RPMI8226 (cell line): ENCODE measurements at places on chromosomes 2 and 18.

DNA sequence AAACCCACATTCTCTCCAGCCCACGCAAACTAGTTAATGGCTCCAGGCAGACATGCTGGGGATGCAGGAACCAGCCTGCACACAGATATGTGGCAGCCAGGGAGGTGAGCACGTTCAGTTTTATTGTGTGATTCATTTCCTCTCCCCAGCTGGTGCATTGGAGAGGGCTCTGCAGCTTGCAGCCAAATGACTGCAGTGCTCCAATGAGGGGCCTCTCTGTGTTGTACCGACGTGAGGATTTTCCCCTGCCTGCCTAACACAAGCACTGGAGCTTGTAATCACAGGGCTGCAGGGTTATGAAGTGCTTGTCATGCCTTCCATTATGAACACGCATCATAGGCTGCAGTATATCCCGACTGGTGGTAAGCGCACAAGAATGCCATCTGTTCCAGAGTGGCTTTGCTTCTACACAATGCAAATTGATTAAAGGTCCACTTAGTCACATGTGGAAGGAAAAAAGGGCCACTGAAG, 92.3 kb upstream of the THUMPD2 start:
- no peak for DNase-seq

GRCh38 chr2:74373985-74374384, 6.1 kb downstream of the DCTN1 start:
- DNase-seq, result no peak

GRCh38 chr18:48711651-48712486, 173.0 kb downstream of the CTIF start:
- peak; percentile 59 for DNase-seq

- DNase-seq, result no peak
These were observed 9.7 kb upstream of the SFXN5 start for GRCh38 chr2:73081181-73081671.

DNA sequence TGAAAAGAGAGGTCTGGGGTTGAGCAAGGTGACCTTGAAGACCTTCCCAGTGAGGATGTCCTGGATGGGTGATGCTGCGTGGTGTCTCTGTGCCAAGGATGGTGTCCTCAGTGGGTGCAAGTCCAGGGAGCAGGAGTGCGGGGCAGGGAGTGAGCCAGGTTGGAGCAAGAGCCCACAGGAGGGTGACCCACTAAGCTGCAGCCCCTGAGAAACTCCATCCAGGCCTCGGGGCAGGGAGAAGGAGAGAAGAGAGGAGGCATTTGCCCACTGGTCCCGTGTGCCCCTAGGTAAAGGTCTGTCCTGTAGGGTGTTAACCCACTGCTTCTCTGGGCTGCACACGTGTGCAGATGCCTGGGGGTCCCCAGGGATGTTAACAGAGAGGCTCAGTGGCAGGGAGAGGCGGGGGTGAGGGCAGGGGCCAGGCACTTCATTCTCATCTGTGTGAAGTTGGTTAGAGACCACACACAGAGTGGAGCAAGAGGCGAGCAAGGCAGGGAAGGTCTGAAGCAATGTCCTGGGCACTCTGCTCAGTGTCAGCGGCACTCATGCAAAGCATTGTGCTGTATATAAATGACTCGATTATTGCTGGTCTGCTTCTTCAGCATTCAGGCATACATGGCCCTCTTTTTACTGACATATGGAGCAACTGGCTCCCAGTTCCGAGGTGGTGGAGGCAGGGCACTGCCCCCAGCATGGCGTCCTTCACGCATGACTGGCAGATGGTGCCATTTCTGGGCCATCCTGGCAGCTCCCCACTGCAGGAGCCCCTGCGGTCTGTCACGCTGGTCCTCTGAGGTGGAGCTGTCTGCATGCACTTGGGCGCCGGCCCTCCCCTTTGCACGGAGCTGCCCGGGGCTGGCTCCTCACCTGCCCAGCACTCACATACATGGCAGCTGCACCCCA, 117.2 kb upstream of the HS6ST1 start:
- DNase-seq, result no peak

- no peak for DNase-seq
These were observed 342.8 kb downstream of the SETBP1 start for GRCh38 chr18:45023519-45023918.

DNA sequence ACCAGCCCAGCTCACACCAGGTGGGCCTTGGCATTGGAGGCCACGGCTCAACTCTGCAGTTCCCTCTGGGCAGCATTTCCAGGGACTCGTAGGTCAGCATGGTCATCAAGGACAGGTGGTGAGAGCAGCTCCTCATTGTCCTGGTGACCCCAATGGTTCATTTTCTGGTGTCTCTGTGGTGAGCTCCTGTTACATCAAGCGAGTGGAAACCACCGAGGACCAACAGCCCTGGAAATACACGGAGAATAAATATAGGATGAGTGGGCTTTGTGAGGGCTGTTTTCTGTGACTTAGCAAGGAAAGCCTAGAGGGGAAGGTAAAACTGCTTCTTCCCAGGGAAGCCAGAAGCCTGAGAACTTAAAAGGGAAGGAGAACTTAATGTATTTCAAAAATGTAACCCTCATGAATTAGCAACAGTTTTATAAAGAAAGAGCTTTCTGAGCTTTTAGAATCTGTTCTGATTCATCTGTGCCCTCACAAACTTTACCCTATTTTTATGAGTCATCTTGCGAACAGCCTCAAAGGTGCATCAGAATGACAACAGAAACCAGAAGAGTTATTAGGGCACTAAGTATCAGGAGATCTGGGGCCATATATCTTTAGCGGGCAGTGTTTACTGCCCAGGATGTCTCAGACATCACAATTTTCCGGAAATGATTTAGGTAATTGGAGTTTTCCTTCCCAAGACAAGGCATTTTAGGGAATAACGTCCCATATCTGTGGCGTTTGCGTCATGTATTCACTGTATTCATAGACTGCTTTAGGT, 18.7 kb downstream of the C2orf92 start:
- DNase-seq, result no peak

DNA sequence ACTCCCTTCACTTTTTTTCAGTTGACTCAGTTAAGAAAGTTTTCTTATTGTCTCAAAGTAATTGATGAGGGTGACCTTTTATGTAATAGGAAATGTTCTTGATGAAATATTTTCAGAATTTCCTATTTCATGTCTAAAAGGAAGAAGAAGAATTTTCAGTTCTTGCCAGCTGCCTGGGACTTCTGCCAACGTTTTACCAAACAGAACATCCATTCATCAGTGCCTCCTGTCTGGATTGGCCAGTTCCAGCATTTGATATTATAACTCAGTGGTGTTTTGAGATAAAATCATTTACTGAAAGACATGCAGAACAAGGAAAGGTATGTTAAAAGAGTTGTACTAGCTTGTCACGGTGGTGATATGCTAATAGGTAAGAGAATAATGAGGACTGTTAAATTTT, 104.7 kb upstream of the MYO3B start:
- no peak for DNase-seq

GRCh38 chr2:105321875-105322646, 7.5 kb downstream of the TGFBRAP1 start:
- no peak for DNase-seq

DNA sequence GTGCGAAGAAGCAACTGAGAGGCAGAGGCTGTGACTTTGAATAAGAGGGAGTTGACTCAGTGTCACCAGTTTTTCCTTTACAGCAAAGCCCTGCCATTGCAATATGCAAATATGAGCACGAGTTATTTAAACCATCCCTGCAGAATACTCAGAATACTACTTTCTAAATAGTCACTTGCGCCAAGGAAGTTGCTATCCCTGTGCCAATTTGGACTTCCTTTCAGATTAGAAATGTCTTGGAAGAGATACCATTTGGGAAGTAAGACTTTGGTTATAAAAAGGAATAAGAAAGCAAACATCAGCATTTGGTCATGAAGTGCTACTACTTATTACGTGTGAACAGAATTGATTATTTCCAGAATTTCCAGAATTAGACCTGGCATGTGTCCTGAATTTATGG, 151.8 kb upstream of the MYT1L start:
- DNase-seq, result no peak

GRCh38 chr2:200350850-200351285, 44.4 kb downstream of the SPATS2L start:
- DNase-seq, result no peak

GRCh38 chr18:54783139-54783538, 45.1 kb upstream of the RAB27B start:
- no peak for DNase-seq

DNA sequence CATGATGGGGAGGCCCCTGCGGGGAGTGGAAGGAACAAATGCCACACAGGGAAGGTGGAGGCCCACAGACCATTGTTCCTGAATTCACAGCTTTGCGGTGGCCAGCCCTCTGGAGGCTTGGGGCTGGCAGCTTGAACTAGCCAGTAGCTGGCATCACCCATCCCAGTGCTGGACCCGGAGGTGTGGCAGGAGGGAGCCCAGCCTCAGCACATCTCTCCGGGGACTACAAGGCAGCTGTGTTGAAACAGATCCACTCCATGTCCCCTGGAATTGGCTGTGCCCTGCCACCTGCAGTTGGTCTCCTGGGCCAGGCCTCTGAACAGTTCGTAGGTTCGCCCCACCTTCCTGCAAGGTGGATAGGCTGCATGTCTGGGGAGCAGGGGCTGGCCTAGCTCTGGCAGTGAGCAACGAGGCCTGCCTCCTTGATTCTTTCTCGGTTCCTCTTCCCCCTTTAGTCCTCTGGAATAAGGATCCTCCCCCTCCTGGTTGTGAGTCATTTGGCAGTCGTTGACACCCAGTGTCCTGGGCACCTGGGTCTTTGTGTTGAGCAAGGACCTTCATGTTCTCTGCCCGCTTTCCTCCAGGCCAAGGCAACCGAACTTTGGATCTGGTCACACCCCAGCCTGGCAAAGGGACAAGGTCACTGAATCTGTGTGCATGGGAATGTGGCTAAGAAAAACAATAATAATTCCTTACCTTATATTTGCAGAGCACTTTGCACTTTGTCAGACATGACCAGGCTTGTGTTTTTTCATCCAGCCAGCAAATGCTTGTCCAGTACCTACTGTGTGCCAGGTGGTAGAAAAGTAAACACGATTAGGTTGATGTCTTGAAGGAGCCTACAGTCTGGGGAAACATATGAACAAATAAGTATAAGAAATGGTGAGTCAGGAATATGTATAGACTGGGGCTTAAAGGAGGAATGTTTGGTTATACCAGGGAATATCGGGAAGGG, 55.0 kb upstream of the MCFD2 start:
- DNase-seq, result peak; percentile 95

GRCh38 chr18:54197747-54198411, 26.6 kb downstream of the MBD2 start:
- DNase-seq, result no peak

DNA sequence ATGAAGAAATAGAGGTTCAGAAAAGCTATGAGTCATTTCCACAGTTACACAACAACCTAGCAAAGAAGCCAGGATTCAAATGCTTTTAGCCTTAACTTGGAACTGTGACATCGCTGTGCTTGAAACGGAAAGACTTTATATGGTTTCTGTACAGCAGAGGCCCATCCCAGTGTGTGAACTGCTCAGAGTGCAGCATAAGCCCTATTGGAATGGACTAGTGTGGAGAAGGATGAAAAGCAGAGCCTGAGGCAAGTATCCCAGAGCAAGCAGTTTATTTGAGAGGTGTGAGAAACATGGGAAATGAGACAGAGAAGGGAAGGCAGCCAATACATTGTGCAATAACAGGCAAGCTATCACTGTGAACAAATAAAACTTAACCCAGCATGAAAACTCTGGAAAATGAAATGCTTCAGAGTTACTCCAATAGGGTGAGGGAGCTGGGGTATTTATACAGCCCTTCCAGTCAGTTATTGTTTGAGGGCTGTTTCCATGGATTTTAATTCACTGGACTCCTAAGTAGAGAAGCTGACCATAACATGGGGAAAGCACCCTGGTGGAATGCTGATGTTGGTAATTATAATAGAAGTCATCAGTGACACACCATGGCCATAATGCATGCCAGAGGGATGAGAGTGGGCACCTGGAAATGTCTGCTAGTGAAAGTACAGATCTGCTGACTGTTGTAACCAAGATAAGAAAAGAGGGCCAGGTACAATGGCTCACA, 254.0 kb upstream of the POU3F3 start:
- no peak for DNase-seq

GRCh38 chr18:79069717-79070151, 540 bp downstream of the ATP9B start:
- DNase-seq, result no peak

DNA sequence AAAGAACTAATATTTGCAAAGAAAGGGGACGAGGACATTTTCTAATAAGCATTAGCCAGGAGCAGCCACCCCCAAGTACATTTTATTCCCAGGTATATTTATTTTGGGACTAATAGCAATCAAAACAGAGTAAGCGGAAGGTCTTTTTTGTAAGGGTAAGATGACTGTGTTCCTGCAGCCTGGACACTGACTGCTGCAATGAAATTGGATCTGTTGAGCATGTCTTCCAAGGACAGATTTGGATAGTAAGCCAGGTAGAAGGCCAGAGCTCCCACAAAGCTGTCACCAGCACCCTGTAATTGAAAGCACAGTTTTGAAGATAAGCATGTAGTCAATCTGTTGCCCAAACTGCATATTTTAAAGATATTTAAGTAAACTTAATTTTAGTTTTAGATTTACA, 10.0 kb downstream of the MRPL33 start:
- no peak for DNase-seq

DNA sequence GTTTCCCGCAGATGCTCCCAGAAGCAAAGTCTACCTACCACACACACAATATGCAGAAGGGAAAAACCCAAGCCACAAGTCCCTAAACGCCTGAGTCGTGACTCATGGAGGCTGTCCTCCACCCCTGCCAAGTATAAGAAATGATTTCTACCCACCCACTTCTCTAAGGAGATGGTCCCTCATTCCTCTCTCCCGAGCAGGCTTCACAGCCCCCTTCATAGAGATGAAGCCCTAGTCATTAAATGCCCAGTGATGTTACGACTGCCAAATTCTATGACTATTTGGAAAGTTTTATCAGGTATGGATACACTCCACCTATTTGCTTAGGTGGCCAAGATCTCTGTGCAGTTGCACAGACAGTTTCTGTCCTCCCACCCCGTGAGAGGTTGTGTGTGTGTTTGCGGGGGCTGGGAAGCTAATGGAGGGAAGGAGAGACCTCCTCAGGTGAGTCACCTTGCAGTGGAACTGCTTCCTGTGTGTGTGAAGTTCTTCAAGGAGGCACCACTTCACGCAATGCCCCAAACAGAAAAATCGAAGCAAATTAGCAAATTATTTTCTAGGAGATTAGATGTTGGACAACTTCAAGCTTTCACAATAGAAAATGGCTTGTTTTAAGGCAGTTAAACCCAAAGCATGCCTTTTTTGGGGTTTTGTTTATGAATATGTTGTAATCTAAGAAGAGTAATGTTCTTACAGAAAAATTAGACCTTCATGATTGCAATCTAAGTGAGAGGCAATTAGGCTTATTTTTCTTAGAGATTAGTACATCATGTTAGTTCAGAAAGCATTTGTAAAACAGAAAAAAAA, 175.2 kb downstream of the TGIF1 start:
- peak; percentile 15 for DNase-seq

DNA sequence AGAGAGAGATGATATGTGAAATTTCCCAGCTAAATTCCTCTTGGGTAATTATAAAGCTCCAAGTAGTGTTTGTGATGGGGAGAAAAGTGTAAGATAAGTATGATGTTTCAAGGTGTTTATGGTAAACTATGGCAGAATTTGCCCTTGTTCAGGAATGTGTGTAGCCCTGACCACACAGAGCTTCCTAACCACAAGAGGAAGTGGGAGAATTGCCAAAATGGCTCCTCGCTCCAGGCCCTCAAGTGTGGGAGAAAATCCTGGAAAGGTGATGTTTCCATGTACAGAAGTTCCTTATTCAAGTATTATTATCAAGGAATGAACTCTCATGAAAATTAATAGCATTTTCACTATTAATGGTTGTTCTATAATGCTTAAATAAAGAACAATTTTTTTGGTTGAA, 878.3 kb downstream of the TDRD15 start:
- DNase-seq, result no peak
